ENCODE measurements at places on chromosomes 3 and 15.

DNA sequence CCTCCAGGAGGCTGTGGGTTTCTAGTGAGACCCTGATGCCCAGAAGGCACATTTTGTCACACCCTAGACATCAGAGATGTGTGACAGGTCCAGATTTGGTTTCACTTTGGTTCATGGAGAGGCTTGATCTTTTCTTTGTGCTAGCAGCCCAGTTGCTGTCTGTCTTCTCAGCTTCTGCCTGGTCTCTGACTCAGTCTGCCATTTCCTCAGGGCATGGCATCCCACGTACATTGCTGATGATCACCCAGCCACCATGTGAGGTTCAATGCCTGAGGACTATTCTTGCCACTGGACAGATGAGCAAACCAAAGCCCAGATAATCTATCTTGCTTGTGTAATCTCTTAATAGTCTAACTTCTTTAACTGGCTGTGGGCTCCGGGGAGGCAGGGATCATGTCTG, 144.9 kb upstream of the MRPS22 start:
- no peak for DNase-seq

DNA sequence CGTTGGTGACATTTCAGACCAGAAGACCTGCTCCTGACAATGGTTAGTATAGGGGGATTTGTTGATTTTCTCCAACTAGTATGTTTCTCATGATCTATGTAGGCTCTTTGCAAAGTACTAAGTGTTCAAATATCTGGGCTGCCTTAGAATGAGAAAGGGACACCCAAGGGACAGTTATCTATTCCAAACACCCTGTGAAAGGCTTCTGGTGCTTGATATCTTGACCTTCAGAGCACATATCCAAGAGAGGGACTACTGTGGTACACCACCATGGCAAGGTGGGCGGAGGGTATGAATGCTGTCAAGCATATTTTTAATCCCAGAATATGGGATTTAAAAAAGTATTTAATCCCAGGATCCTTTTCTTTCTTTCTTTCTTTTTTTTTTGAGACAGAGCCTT, 1.1 kb downstream of the FANCD2OS start:
- no peak for DNase-seq

DNA sequence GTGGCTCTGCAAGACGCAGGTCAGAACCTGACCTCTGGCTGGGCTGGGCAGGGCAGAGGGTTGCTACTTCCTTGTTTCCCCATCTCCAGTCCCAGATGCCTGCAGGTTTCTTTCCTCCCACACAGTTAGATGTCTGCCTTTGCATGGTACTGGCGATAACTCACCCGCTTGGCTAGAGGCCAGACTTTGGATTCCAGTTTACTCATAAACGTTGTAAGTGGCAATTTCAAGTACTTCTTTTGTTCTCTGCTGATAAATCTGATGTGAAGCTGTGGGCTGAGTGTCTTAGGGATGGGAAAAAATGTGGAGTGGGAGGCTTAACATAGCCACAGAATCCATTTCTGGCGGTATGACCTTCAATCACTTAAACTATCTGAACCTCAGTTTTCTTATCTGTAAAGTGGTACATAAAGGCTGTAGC, 194.2 kb downstream of the EBLN2 start:
- DNase-seq = no peak

DNA sequence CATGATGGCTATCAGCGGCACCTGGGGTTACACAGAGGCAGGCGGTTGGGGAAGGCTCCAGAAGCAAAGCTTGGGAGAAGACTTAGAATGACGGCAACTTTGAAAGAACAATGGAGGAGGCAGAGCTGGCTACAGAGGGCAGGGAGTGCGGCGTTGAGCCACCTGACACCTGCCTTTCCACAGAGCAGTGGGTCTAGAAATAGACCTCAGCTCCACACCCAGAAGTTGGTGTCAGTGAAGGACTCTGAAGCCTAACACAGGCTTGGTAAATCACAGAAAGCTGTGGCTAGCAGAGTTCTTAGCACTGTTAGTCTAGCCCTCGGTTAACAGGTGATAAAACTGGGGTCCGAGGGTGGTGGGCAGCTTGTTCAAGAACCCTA, 23.1 kb upstream of the EHD4 start:
- no peak for DNase-seq

- DNase-seq = no peak
Measured at GRCh38 chr3:46462511-46462910, 2.2 kb downstream of the LTF start.

GRCh38 chr3:147405231-147406027, 914 bp downstream of the ZIC4 start:
- no peak for DNase-seq

GRCh38 chr15:98773616-98774015, 125.3 kb downstream of the IGF1R start:
- no peak for DNase-seq

- DNase-seq = no peak
Measured at GRCh38 chr3:183279371-183279770, 26.3 kb downstream of the B3GNT5 start.

DNA sequence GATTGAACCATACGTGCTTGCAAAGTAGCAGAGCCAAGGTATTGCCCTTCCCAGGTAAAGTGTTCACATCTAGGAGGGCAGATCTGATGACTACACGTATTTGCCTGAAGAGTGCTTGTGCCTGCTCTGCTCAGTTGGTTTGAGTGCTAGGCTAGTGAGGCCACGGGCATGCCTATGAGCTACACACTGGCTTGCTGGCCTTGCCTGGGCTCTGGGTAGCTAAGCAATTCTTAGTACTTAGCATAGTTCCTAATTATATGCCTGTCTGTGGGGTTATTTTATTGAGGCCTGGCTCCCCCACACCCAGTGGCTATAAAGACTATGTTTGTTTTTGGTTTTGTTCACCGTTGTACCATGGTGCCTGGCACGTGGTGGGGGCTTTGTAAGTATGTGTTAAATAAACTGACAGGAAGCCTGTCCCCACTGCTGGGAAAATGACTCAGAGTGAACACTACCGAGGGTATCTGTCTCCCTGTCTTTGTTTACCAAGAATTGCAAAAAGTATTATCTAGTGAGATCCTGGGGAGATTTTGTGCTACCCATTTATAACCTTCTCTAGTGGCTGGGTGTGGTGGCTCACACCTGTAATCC, 72.1 kb upstream of the ETV5 start:
- no peak for DNase-seq

- no peak for DNase-seq
Measured at GRCh38 chr15:67873777-67874176, 33.9 kb upstream of the RNU6-1 start.

- DNase-seq = no peak
Measured at GRCh38 chr3:182609575-182610156, 183.6 kb upstream of the ATP11B start.

DNA sequence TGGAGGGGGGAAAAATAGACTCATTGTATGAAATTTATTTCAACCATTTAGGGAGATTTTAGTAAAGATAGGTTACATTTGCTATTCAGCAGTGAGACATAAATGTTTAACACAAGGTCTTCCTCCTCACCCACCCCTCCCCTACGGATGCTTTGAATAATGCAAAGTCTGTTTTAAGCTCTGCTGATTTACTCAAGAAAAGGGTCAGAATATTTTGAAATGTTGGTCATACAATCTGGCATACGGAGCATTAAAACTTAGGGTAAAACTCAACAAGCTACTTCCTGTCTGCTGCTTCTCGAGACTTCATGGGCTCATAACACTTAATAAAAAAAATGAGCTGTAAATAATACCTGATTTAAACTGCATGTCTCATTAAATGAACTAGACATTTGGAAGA, 156.3 kb downstream of the WNT5A start:
- DNase-seq = no peak

- peak; percentile 15 for DNase-seq
Measured at GRCh38 chr3:176514297-176514696, 683.0 kb downstream of the TBL1XR1 start.

- DNase-seq = no peak
Measured at GRCh38 chr3:4693620-4694019, 200.5 kb downstream of the ITPR1 start.

- no peak for DNase-seq
Measured at GRCh38 chr3:12905316-12906071, 64.1 kb upstream of the RPL32 start.

DNA sequence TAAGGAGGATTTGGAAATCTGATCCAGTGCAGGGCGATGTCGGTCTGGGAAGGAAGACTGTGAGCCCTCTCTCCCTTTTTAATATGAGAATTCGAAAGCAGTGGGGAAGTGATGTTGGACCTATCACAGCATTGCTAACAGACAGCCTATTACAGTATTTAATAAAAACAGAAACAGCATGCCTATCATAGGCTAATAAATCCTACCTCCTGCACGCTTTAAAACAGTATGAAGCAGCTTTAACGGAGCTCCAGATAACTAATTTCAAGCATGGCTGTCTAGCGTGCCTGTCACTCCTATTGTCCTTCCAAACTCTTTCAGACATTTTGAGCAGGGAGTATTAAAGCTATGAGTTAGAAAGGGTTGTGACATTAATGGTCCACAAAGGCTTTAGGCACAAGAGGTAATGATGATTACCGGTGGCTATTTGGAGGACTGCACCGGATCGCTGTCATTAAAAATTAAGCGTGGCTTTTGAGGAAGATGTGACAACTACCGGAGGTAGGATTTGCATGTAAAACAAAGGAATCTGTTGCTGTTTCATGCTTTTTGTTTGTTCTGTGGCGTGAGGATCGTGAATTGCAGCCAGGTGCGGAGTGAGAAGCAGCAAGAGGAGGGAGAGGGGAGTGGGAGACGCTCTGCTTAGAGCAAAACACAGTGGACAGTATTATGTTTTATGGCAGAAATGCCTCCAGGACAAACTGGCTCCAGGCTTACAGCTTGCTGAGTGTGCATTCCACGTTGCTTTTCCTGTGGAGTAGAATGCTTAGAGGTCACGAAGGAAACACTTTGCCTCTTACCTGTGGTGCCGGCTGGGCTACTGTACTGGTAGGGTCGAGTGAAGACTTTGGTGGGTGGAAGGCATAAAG, at the start of gene KCNMB2:
Gene KCNMB2, plus strand, starts transcription at position 226 of the 869 bp plus-strand sequence.
- DNase-seq = no peak

DNA sequence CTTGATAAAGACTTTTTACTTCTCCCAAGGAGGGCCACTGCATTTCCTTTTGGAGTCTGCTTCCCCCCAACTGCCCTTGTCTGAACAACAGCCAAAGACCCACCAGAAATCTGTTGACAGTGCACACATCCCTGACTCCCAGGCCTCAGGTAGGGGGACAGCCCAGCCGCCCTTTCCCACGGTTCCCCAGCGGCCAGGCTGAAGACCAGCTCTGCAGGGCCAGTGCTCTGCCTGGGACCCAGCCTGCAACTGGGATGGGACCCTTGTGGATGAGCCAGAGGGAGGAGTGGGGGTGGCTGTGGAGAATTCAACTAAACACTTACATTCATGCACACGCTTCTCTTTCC, 8.1 kb upstream of the PRR23E start:
- no peak for DNase-seq

DNA sequence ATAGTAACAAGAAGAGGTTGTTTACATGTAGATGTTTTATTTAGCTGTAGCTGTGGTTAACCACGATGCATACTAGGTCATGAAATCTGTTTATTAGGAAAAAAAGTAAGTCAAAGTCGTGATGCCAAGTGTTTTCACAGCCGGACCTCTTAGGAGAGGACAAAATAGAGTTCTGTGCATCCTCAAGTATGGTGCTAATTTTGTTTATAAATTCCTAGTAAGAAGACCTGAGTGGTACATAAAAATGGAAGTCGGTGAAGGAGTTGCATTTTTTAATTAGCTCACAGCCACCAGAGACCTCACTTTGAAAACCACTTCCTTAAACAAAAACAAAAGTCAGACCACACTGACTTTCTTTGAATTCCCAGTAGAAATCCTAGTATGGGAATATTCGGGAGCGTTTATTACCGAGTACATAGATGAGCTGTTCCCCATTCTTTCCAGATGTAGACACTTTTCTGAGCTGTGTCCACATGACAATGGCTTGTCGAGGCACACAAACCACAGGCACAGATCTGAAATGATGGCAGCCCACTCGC, 143.6 kb upstream of the UBE2E1 start:
- DNase-seq = no peak

DNA sequence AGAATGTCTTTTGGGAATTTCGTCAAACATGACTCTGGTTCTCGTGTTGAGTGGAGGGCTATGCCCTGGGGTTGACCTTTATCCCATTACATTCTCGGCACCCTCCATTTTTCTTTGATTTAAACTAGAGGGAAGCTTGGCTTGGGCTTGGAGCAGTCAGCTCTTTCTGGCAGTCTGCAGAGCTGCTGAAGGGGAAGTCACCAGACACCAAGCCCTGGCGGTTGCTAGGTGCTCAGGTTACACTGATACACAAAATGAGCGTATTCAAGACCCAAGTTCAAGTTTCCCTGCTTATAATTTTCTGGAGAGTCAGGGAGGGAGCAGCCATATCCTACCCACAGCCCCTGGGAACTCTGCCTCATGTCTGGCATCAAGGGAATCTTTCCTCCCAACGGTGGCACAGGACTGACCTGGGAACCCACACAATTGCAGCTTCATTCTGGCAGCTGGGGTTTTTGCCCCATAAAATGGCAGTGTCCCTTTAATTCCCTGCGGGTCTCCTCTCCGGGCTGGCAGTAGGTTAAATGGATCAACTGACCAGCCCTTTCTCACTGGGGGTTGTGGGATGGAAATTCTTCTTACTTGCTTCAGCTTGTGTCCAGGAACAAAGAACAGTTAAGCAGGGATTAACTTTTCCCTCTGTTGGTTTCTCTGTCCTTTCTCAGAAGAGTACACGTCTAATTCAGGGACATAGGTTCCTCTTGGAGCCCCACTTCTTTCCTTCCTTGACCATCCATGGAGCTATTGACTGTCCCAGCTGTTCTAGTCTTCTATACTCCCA, 110.0 kb upstream of the DLG1 start:
- no peak for DNase-seq

- no peak for DNase-seq
Measured at GRCh38 chr15:51303462-51303980, 34.9 kb downstream of the CYP19A1 start.

- DNase-seq = no peak
Measured at GRCh38 chr15:71115567-71116351, 488 bp downstream of the THSD4 start.

- no peak for DNase-seq
Measured at GRCh38 chr3:73073091-73073707, 11.7 kb downstream of the EBLN2 start.

DNA sequence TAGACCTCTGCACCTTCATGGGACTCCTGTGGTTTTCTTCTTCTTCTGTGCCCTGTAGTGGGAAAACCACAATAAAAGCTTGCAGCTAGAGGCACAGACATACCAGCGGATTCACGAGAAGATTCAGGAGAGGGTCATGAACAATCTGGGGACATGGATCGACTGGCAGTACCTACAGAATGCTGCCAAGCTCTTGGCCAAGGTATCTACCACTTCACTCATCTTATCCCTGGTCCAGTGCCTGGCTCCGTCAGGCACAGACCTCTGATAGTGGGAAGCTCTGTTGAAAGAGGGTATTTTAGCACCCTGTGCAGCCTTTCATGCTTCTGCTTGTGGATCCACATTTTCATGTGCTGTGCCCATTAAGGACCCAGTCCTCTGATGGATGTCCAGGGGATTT, 9.7 kb upstream of the P4HTM start:
- no peak for DNase-seq

GRCh38 chr3:50347187-50347813, 1.8 kb upstream of the ZMYND10 start:
- peak; percentile 64 for DNase-seq

- no peak for DNase-seq
Measured at GRCh38 chr15:58459560-58459959, 27.8 kb downstream of the LIPC start.
